ENCODE measurements at places on chromosomes 4 and X. TPM values are rescaled to one million over a fixed set of nuclear protein-coding genes. Genes with fewer than 3 reads are reported as not detected.
A peak's percentile ranks its signal among the peaks of the same experiment; 100 is the strongest.

- no peak for DNase-seq
Observed at GRCh38 chrX:154487518-154488290, 1.3 kb upstream of the UBL4A start.

DNA sequence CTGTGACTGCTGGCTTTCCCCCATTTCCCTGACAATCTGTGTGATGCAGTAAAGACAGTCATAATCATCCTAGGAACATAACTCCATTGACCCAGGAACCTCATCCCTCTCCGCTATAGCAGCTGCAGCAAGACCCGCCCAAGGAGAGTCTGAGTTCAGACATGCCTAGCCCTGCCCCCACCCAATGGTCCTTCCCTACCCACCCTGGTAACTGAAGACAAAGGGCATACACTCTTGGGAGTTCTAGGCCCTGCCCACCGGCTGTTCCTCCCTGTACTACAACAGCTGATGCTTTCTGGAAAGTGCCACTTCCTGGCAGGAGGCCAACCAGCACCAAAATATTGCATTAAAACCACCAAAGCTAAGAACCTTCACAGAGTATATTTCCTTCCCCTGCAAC, 1035.6 kb downstream of the C4orf33 start:
- DNase-seq = no peak

- no peak for DNase-seq
Observed at GRCh38 chrX:48496660-48497059, 12.1 kb upstream of the PORCN start.

DNA sequence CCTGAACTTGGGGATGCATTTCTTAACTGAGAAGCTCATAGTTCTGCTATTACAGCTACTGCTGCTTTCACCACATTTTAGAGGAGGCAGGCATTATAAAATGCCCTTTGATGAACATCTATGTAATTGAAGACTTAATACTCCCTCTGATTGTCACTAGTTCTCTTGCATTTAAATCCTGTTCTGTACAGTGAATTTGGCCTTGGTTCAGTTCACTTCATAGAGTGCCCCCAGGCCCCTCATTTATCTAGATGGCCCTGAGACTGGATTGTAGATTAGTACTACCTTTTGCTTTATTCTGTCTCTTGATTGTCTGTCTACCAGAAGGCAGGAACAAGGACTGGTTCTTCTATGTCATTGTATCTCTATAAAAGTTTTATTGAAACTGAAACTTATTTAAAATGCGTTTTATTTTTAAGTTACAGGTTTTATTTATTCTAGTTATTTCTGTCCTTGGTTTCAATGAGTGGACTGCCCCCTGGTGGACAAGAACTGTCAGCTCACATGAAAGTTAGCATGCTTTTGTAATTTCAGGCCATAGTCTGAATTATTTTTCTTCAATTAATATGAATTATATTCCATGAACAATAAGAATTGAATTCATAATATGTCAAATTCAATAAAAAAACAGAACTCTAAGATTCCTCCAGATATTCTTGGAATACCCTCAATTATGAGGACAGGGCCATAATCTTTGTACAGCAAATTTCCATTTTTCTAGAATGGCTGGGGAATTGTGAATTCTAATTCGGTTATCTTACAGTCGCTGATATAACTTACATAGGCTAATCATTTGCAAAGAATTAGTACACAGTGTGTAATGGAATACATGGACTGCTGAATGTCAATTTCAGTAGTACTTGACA, 47.2 kb upstream of the TMEM33 start:
- DNase-seq = peak; percentile 17

GRCh38 chr4:145618210-145618931, 814 bp upstream of the MMAA start:
- peak; percentile 39 for DNase-seq

- DNase-seq = no peak
Observed at GRCh38 chrX:137567682-137568232, 1.8 kb downstream of the ZIC3 start.

DNA sequence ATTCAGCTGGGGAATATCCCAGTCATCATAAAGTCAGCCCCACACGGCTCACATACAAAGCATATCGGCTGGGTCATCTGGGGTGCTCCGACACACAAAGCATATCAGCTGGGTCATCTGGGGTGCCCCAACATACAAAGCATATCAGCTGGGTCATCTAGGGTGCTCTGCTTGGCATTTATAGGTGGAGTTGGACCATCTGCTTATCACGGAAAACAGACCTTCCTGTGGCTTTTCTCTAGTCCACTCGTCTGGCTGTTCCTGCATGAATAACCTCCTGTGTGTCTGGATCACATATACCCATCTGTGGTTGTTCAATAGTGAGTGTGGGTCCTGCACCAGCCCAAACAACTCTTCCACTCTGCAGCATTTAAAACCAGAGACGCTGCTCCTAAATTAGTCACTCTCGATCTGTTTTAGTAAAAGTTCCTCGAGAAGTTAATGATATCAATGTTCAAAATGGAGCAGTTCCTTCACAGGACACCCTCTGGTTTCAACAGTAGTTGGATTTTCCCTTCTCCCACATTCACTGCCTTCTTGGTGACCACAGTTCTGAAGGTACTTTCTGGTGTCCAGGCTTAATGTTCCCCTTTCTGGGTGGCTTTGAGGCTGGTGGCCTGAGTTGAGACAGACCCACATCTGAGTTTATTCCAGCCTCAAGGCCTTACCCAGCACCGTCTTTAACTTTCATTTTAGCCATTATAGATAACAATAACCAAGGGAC, 70.0 kb upstream of the FRG1 start:
- DNase-seq = no peak

DNA sequence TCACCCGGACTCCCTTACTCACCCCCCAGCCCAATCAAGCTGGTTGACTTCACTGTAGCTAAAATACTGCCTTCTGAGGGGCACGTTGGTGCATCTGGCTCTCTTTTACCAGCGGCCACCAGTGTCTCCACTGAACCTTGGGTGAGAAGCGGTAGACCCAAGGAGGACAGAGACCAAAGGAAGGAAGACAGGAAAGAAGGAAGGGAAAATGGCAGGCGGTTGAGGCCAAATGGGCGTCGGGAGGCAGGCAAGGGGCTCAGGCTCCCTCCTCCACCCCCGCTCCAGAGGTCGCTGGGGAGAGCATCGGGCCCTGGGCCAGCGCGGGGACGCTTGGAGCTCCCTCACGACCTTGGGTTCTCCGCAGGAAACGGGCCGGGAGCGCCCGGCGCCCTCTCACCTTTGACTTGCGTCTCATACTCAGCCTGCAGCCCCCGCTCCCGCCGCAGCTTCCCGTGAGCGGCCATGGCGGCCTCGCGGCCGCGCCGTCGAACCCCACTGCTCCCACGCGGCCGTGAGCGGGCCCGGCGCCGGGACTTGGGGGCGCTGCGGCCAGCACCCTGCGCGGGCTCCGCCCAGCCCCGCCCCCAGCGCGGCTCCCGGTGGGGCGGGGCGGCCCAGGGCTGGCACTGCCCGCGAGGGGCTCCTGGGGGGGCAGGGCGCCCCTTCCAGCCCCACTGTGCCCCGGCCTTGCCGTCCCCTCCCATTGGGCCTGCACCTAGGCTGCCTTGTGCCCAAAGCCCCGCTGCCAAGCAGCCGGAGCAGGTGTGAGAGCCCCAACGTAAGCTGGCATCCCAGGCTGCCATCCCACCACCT, at the start of gene ARHGAP4:
Gene ARHGAP4 (minus strand): TSS at position 526 of the 813 bp plus-strand sequence. CDS start 62 bp downstream, at position 464.
- no peak for DNase-seq

- no peak for DNase-seq
Observed at GRCh38 chr4:118751629-118752323, 66.6 kb downstream of the METTL14 start.

DNA sequence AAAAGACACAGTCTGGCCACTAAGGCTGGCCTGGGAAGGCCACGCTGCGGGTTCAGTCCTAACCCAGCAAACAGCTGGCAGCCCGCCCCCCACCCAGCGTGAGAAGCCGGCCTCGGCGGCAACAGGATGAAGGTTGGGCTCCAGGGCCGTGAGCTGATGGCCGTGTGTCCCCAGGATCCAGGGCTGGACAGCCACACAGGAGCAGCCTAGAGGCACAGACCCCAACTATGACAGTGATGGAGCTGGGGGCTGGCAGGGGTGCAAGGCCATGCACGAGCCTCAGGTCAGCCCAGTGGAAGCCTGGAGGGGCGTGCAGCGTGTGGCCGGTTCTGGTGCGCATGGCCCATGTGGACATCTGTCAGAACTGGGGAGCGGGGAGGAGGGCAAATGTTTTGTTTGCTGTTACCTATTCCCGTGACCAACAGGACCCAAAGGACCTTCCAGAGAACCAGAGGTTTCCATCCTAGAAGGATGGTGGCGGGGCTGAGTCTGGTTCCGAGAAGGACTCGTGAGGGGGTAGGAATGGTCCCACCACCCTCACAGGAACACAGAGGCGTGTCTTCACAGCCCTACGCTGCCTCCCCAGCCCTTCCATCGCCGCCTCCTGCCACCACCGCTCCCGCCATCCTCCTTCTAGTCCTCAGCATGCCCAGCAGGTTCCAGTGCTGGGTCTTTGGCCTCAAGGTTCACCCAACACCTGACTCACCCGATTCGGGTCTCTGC, 46.5 kb downstream of the ZFYVE28 start:
- no peak for DNase-seq

DNA sequence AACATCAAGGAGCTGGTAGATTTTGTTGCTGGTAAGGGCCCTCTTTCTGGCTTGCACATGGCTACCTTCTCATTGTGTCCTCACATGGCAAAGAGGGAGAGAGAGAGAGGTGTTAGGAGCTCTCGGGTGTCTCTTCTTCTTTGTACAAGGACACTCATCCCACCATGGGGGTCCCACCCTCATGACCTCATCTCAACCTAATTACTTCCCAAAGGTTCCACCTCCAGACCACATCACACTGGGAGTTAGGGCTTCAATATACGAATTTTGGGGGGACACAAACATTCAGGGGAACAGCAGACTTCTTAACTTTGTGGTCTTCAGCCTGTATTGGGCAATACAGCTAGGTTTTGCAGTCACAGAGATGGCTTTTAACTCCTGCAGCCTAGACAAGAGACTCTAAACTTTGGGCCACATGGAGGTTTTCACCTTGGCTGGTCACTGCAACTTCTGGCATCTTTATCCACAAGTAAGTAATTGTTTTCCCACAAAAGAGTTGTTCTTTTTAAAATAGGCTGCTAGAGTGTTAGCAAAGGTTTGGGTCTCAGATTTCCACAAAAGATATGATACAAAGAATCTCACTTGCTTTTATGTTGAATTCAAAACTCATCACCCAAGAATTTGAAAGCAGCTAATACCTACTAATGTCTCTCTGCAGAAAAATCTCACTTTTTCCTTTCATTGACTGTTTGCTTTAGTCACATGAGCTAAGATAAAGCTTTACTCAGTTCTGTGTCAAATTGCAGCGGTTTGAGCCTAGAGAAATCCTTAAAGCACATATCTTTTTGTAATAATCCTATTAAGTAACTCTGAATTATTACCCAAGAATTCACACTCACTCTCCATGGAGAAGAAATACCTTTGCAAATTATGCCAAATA, 39.6 kb upstream of the BBS12 start:
- DNase-seq = no peak

Gene CLGN
- total RNA-seq = 0.59 TPM

Gene DUX4
- total RNA-seq = not detected

Gene CDS1
- 9.9 TPM for total RNA-seq

Gene NEUROG2
- not detected for total RNA-seq

Gene SPANXB1
- total RNA-seq = not detected

Gene ERVMER34-1
- total RNA-seq = 0.69 TPM

Gene USP27X
- total RNA-seq = 3.1 TPM
